Bone marrow (tissue), 2 donors: ENCODE measurements at places on chromosomes 12 and 14.

GRCh38 chr14:92586963-92587699 is 73.5 kb downstream of the RIN3 start:
- DNase-seq = no peak

GRCh38 chr14:65957631-65958205 is 528.5 kb upstream of the CCDC196 start:
- no peak for DNase-seq

GRCh38 chr12:122031342-122032216 is 9.9 kb downstream of the BCL7A start:
- no peak for DNase-seq

GRCh38 chr12:57142727-57143126 is 4.7 kb downstream of the LRP1-AS start:
- no peak for DNase-seq

GRCh38 chr12:98725476-98726247 is 80.6 kb downstream of the APAF1 start:
- DNase-seq = no peak

DNA sequence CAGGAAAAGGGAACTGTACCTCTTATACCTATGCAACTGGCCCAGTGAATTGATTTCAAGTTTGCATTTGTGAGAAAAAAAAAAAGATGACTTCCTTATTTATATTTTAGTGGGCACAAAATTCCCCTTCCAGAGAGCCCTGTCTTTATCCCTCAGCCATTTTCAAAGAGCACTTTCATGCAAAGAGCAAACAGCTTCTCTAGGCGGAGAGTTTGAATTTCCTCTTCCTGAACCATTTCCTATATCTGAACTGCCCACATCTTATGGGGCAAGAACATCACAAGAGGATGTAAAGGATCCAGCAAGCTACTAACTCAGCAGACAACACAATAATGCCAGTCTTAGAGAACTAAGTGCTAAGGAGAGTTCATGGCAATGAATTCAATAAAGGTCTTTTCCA is 22.3 kb upstream of the PLXNC1 start:
- DNase-seq = peak; percentile 38

DNA sequence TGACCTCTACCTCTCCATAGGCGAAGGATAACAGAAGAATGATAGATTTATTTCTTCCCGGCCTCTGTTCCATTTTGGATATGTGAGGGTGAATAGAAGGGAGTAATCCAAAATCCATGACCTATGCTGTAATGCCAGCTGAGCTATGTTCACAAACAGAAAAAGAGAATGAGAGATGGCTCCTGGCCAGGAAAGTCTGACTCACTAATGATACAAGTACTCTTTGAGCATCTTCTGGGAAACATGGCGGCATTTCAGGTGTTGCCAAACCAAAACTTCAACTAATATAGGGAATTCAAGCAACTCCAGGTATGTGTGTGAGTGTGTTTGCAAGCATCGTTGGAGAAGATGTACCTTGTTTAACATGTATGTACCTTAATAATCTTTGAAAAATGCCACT is 55.1 kb downstream of the MED13L start:
- peak; percentile 46 for DNase-seq

DNA sequence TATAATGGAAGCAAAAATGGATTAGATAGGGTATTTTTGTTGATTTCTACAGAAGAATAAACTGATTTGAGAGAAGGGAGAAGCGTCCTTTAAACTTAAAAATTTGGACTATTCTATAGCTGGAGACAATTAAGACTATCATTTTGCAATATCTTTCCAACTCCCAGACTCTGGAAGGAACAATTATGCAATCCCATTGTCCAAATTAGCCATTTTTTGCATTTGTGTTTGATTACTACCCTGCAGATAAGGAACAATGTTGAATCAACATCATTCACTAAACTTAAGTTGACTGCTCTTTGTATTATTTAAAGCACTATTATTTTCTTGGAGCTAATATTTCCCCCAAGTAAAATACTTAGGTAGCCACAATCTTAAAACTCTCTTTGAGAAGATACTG is 34.8 kb upstream of the SELPLG start:
- DNase-seq = no peak

GRCh38 chr12:128353301-128353700 is 86.3 kb downstream of the TMEM132C start:
- no peak for DNase-seq

DNA sequence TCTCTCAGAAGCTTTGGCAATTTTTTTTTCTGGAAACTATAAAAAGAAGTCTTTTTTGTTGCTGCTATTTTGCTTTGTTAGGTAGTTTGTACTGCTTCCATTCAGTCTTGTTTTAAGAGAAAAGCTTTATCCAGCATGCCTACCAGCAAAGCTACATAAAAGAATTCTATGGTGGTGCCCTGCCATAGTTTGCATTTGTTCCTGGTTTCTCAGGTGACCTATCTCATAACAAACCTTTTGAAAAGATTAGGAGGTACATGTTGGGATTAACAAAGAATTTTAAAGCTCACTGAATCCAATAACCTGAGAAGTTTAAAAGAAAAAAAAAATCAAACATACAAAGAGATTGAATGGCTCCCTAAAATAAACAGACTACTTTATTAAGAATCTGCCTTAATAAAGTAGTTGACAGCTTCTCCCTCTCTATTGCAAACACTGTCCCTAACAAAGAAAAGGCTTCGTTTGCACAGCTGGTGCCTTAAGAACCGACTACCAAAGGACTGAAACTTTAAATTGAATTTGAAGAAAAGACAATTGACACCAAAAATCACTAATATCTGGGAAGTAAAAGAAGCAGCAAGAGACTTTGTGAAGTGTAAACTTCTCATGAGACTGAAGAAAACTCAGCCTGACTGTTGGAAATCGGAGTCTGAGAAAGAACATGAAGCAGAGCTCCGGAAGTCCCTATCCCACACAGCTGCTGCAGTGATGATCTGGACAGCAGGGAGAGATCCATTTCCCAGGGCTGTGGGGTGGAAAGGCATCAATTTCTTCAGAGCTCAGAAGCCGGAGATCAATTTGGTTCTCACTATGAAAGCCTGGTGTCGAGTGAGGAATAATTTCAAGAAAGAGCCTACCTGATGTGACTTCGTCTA is 102.7 kb upstream of the PLEKHA5 start:
- no peak for DNase-seq

DNA sequence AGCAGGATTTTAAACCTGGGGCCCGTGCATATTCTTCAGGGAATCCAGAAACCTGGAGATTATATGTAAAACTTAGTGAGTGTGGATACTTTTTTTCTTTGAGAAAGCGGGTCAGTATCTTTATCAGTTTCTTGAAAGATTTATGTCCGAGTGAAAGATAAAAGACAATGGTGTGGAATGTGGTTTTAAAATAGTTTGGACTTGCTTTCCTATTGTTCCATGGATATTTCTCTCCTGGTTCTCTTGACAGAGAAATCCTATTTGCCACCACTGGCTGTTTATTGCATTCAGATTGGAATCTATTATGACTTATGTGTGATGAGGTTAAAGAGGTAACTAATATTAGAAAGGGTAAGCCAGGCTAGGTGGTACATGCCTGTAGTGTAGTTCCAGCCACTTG is 27.4 kb downstream of the KTN1 start:
- no peak for DNase-seq

- DNase-seq = no peak
Measured at GRCh38 chr12:20508359-20508758, 140.0 kb downstream of the PDE3A start.

DNA sequence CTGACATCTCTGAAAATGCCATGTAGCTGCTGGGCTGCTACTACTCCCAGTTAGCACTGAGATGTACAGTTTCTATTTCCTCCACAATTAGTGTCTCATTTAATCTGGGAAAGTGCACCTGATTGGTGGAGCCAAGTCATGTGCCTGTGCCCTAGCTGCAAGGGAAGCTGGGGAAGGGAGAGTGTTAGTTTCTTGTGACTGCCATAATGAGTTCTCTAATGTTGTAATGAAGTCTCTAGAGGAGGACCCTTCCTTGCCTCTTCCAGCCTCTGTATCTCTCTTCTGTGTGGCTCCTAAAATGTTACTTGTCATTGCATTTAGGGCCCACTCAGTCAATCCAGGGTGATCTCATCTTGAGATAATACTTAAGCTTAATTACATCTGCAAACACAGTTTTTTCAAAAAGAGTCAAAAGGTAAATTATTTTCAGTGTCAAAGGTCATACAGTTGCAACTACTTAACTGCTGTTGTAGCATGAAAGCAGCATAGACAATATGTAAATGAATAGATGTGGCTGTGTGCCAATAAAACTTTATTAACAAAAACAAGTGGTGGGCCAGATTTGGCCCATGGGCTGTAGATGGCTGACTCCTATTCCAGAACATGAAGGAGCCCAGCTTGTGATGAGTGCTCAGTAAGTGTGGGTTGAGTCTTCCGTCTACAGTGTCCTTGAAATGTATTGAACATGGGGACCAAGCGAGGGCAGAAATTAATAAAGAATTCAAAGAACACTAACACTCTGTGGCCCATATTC is 137.2 kb upstream of the MAP1LC3B2 start:
- no peak for DNase-seq

GRCh38 chr14:74647678-74648461 is 35.8 kb upstream of the LTBP2 start:
- DNase-seq = no peak

DNA sequence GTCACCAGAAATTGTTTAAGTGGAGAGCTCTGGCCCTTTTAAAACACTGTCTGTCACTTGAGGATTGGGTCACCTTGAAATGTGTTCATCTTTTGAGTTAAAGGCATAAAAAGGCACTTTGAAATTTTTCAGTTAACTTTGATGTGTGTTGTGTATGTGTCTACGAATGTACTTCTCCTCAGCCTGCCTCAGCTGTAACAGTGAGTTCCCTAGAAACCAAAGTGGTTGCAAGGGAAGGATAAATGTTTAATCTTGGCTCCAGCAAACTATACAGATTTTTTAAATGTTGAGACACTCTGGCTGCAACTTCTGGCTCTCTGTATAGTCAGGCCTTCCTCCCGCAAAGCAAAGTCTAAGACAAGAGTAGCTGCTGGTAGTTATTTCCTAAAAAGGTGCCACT is 8.3 kb downstream of the DERA start:
- DNase-seq = no peak

DNA sequence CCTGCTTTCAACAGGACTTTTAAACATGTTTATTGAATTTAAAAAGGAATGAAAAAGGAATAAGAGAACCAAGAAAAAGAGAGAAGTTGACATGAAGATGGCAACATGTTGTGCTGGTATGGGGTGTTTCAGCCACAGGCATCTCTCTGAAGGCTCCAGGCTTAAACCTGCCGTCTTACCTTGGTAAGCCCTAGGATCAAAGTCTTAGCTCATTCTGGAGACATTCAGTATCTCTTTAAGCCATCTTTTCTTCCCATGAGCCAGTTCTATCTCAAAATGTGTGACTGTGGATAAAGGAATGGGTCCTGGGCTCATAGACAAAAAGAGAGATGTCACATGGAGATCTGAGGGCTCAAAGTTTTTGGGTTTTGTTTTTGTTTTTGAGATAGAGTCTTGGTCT is 1.6 kb upstream of the TFCP2 start:
- no peak for DNase-seq

GRCh38 chr12:47488888-47489287 is 216.9 kb downstream of the RPAP3 start:
- DNase-seq = no peak

- no peak for DNase-seq
Measured at GRCh38 chr12:267581-268482, 5.2 kb upstream of the SLC6A13 start.

DNA sequence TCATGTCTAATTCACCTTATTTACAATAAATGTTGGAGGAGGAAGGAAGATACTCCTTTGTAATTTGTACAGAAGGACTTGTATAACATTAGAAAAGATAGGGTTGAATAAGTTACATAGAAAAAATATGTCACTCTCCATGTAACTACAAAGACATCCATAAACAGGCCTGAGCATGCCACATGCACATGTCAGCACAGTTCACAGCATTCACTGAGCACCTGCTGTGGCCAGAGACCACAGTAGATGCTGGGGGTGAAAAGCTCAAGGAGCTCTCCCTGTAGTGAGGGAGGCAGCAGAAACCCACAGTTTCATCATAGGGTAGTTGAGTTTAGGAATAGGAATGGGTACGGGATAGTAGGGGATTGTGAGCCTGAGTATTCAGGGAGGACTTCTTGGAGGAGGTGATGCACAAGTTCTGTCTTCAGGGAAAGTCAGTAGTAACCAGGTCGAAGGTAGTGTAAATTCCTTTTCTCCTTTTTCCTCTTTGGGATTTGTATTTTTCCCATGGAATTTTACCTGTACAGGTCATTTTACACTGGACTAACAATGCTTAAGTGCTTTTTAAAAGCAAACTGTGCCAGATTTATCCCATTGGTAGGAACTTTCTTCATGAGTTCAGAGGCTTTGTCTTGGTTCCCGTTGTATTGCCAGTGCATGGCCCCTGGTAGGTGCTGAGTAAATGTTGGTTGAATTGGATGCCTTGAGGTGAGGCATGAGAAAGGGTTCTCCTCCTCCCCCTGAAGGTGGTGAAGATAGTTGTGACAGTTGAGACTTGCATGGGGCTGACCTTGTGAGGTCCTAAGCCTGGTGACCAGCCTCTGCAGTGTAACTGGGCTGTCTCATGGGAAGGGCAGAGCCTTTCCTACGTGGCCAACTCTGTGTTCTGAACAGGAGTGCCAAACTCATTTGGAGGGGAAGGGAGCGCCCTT is 20.2 kb downstream of the PRKCH start:
- DNase-seq = no peak

DNA sequence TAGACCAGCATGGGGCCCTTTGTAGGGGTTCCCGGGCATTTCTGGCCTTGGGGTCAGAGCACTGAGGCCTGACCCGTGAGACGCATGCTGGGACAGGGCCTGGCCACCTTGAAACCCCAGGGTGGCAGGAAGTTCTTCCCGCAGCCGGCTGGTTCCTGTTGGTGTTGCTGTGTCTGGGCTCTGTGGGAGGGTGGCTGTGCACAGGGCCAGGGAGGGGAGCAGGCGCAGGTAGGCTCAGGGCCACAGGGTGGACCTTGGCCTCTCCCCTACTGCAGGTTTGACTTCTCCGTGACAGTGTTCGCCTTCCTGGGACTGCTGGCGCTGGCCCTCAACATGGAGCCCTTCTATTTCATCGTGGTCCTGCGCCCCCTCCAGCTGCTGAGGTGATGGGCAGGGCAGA is 48.2 kb downstream of the SLC8B1 start:
- no peak for DNase-seq

- DNase-seq = no peak
Measured at GRCh38 chr12:113183030-113183589, 2.2 kb downstream of the DDX54 start.

GRCh38 chr12:6033546-6033945 is 88.5 kb upstream of the ANO2 start:
- DNase-seq = no peak

- no peak for DNase-seq
Measured at GRCh38 chr12:7905071-7905470, 30.9 kb downstream of the SLC2A3 start.

DNA sequence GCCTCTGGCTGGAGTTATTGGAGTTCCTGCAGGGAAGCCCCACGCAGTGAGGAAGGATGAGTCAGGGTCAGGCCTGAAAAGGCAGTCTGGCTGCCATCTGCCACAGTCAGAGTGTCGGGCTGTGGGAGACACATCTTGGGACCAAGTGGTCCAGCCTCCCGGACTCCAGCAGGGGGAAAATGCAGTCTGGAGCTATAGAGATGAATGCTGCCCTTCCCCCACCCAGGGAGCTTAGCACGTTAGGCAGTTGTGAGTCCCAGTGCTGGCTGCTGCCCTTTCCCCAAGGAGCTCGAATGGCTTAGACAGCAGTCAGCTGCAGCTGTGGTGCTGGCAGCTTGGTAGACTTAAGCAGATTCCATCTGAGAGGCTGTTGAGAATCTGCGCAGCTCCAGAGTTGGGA is 8.2 kb upstream of the NTS start:
- no peak for DNase-seq
